ENCODE measurements at places on chromosomes 3 and 15. TPM values are rescaled to one million over a fixed set of nuclear protein-coding genes. Genes with fewer than 3 reads are reported as not detected.

The SPATA12 gene
- not detected for total RNA-seq

The C3orf38 gene
- total RNA-seq, result 37.9 TPM

The SNTN gene
- total RNA-seq, result not detected

The SOX14 gene
- total RNA-seq, result 0.11 TPM

- no peaks in the 10 kb centered on the region for H3K27me3 ChIP-seq
- H3K36me3 ChIP-seq, result no peaks in the 10 kb centered on the region
- no peaks in the 10 kb centered on the region for H3K4me1 ChIP-seq
- H3K27ac ChIP-seq, result no peak overlapping the region
- no peak overlapping the region for H3K4me3 ChIP-seq
- DNase-seq, result no peak
Measured at GRCh38 chr3:101972430-101973162, 123.3 kb downstream of the NFKBIZ start.

GRCh38 chr15:50577492-50577891 is 31.0 kb upstream of the USP50 start:
- H3K4me3 ChIP-seq, result no peak overlapping the region
- DNase-seq, result no peak
- H3K27me3 ChIP-seq, result no peaks in the 10 kb centered on the region

GRCh38 chr3:68059628-68060152 is 405.3 kb upstream of the SUCLG2 start:
- H3K27ac ChIP-seq, result no peak overlapping the region
- no peak for DNase-seq
- H3K36me3 ChIP-seq, result no peaks in the 10 kb centered on the region
- no peak overlapping the region for H3K4me3 ChIP-seq
- no peaks in the 10 kb centered on the region for H3K27me3 ChIP-seq
- no peaks in the 10 kb centered on the region for H3K4me1 ChIP-seq

- H3K4me1 ChIP-seq, result no peaks in the 10 kb centered on the region
- H3K27ac ChIP-seq, result no peak overlapping the region
- no peak for DNase-seq
- H3K27me3 ChIP-seq, result no peaks in the 10 kb centered on the region
- no peak overlapping the region for H3K4me3 ChIP-seq
- H3K36me3 ChIP-seq, result no peaks in the 10 kb centered on the region
Measured at GRCh38 chr3:16687221-16687620, 82.0 kb upstream of the DAZL start.

DNA sequence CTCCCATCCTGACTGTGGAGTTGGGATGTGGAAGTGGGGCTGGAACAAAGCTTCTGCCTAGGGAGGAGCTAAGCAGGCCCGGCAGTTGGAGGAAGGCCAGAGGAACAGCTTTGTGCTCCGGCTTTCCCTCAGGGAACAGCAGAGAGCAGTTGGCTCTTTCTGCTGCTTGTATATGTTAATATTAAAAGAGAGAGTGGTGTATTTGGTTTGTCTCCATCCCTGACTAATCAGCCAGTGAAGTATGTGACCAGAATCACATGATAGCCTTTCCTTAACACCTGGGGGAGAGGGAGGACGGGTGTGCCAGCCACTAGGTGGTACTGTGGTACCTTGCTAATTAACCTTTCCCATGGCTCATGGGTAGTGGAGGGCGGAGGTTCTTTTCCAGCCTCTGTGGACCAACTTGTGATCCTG is 10.0 kb downstream of the EIF2B5 start:
- peak; percentile 86 for DNase-seq
- H3K27me3 ChIP-seq, result no peaks in the 10 kb centered on the region
- H3K27ac ChIP-seq, result no peak overlapping the region
- H3K4me1 ChIP-seq, result no peaks in the 10 kb centered on the region
- peaks cover 54% of the 10 kb centered on the region for H3K36me3 ChIP-seq
- H3K4me3 ChIP-seq, result no peak overlapping the region

- H3K27ac ChIP-seq, result no peak overlapping the region
- DNase-seq, result no peak
- no peak overlapping the region for H3K4me3 ChIP-seq
- H3K4me1 ChIP-seq, result no peaks in the 10 kb centered on the region
- H3K36me3 ChIP-seq, result no peaks in the 10 kb centered on the region
- peaks cover 53% of the 10 kb centered on the region for H3K27me3 ChIP-seq
Measured at GRCh38 chr3:74611206-74611605, 3.3 kb downstream of the CNTN3 start.

GRCh38 chr3:49912881-49913281 is 9.2 kb upstream of the MST1R start:
- no peak overlapping the region for H3K27ac ChIP-seq
- no peak overlapping the region for H3K4me3 ChIP-seq
- H3K4me1 ChIP-seq, result peaks cover 20% of the 10 kb centered on the region
- DNase-seq, result no peak

DNA sequence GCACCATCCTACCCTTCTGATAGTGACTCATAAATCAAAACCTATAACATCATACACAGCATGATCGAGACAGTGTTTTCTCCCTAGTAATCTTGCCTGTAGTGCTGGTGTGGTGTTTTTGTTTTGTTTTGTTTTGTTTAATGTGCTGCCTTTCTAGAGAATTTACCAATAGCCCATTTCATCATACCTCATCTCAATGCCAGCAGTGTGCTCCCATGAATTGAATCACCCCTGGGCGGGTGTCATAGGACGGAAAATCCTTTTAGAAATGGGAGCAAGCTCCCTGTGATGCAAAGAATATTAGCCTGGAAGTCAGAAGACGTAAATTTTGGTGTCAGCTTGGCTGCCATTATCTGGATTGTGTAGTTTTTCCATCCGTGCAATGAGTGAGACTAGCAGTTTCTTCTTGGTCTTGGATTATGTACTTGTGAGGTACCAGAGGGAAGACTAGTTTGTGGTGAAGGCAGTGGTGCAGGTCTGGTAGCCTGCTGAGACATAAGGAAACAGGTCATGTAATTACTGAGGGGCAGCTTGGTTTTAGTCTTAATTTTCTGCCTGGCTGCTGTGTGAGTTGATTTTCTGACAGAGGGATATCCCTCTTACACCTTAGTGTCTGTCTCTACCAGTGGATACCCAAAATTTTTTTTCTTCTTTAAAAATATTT is 29.9 kb downstream of the IGSF10 start:
- H3K27me3 ChIP-seq, result no peaks in the 10 kb centered on the region
- H3K4me1 ChIP-seq, result no peaks in the 10 kb centered on the region
- no peaks in the 10 kb centered on the region for H3K36me3 ChIP-seq
- H3K27ac ChIP-seq, result no peak overlapping the region
- no peak overlapping the region for H3K4me3 ChIP-seq

- peaks cover 6% of the 10 kb centered on the region for H3K4me1 ChIP-seq
- DNase-seq, result no peak
Measured at GRCh38 chr15:93312891-93313486, 224.0 kb upstream of the RGMA start.

GRCh38 chr15:38196076-38196475 is 56.6 kb upstream of the SPRED1 start:
- DNase-seq, result no peak
- no peak overlapping the region for H3K27ac ChIP-seq
- no peaks in the 10 kb centered on the region for H3K36me3 ChIP-seq
- H3K4me1 ChIP-seq, result peaks cover 2% of the 10 kb centered on the region

DNA sequence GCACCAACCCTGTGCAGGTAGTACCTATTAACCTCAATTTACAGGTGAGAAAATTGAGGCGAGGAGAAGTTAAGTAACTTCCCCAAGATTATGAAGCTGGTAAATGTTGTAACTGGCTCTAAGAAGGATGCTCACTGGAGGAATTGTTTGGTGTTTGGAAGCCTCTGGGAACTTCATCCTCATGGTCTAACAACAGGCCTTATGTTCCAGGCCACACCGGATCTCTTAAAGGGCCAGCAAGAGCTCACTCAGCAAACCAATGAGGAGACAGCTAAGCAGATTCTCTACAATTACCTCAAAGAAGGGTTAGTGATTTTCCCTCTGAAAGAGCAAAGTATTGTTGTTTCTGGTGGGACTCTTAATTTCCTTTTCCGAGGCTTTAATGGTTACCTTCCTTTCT is 63.9 kb downstream of the CGNL1 start:
- no peak overlapping the region for H3K4me3 ChIP-seq
- H3K4me1 ChIP-seq, result peaks cover 17% of the 10 kb centered on the region
- H3K27ac ChIP-seq, result no peak overlapping the region
- DNase-seq, result no peak
- H3K27me3 ChIP-seq, result no peaks in the 10 kb centered on the region

DNA sequence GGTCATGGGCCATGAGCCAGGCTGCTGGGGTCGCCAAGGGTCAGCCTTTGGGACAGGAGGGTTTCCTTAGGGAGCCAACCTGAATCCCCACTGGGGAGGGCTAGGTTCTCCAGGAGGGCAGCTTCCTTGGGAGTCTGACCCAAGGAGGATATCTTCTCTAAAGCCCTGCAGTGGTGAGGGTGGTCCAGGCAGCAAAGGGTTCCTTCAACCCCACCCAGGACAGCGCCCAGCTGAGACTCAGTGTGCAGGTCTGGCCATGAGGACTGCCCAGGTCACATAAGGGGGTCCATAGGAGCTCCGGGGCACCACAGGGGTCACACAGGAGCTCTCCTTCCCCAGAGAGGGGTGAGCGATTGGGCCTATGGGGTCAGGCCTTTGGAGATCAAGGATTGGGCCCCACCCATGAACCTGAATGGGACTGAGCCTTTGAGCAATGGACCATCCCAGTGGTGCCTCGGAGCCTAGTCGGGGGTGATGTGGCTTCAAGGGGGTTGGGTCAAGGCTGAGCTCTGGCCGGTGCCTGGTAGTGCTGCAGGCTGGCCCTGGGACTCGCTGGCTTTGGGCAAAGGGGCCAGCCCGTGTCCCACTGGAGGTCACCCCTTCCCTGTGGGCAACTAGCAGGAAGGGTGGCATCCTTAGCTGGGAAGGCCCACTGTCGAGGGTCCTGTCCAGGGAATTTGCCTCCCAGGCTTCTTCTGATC is 216.5 kb downstream of the SNRPN start:
- no peak overlapping the region for H3K4me3 ChIP-seq
- no peak overlapping the region for H3K27ac ChIP-seq
- H3K36me3 ChIP-seq, result no peaks in the 10 kb centered on the region
- peak; percentile 14 for DNase-seq

DNA sequence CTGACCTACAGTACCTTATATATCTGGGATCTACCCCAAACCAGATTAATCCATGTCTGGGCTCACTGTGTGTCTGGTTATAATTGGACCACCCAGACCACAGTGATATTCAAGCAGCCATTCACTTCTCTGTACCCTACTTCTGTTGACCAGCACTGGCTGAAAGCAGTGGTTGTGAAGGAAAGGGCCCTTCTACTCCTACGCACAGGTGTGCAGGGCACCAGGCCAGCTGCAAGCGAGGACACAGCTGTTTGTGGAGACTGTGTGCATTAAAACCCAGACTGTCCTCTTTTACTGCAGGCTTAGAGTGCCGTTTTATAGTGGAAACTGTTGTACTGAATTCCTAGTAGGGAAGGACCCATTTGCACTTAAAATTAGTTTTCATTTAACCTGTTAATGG is 29.5 kb downstream of the CTDSPL start:
- peaks cover 4% of the 10 kb centered on the region for H3K27me3 ChIP-seq
- H3K4me3 ChIP-seq, result no peak overlapping the region
- no peaks in the 10 kb centered on the region for H3K4me1 ChIP-seq
- H3K27ac ChIP-seq, result no peak overlapping the region
- no peaks in the 10 kb centered on the region for H3K36me3 ChIP-seq

- no peak for DNase-seq
- H3K4me1 ChIP-seq, result peaks cover 4% of the 10 kb centered on the region
- peaks cover 4% of the 10 kb centered on the region for H3K27me3 ChIP-seq
- no peaks in the 10 kb centered on the region for H3K36me3 ChIP-seq
Measured at GRCh38 chr3:112633191-112633590, 7.8 kb downstream of the CCDC80 start.

DNA sequence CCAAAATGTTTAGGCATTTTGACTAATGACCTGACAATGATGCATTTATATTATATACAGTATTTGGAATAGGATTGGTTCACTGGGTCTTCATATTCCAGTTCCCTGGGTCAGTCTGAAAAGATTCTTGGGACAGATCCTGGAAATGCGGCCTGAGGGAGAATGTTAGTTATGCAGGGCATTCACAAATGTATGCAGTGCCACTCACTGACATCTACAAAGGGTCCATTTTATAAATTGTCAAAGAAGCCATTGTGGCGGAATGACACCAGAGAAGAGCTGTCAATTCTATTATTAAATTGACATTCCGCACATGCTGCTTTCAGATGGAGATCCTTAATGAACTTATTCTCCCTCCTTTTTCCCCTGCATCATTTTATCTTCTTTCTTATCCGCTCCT is 176.6 kb downstream of the VGLL3 start:
- H3K27ac ChIP-seq, result peak overlapping the region; percentile 88
- H3K4me3 ChIP-seq, result no peak overlapping the region
- no peaks in the 10 kb centered on the region for H3K27me3 ChIP-seq
- DNase-seq, result no peak
- H3K4me1 ChIP-seq, result no peaks in the 10 kb centered on the region

DNA sequence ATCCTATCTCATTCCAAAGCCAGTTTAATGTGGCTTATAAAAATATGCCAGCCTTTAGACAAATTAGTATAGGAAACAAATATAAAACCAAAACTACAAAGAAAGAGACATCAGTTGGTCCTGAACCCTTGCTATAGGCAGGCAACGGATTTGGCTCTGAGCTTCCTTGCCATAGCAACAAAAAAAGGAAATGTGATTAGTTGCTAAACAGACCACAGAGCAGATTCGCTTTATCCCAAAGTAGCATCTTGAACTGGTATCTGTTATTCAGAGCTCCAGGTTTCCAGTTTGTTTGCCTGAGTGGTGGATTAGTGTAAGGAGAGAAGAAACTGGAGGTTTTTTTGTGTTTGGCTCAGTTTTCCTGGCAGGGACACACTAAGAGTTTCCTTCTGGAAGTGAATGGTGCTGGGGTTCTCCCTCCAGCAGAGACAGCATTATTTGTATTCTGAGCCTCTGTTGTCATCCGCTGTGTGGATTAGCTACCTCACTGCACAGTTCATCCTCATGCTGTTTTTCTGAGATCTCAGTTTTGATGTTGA is 44.1 kb downstream of the CHST2 start:
- H3K36me3 ChIP-seq, result no peaks in the 10 kb centered on the region
- no peaks in the 10 kb centered on the region for H3K4me1 ChIP-seq
- no peak overlapping the region for H3K4me3 ChIP-seq
- H3K27ac ChIP-seq, result no peak overlapping the region
- H3K27me3 ChIP-seq, result no peaks in the 10 kb centered on the region

- no peaks in the 10 kb centered on the region for H3K4me1 ChIP-seq
- no peaks in the 10 kb centered on the region for H3K27me3 ChIP-seq
- H3K36me3 ChIP-seq, result no peaks in the 10 kb centered on the region
Measured at GRCh38 chr3:49898991-49899390, 4.7 kb downstream of the MST1R start.

DNA sequence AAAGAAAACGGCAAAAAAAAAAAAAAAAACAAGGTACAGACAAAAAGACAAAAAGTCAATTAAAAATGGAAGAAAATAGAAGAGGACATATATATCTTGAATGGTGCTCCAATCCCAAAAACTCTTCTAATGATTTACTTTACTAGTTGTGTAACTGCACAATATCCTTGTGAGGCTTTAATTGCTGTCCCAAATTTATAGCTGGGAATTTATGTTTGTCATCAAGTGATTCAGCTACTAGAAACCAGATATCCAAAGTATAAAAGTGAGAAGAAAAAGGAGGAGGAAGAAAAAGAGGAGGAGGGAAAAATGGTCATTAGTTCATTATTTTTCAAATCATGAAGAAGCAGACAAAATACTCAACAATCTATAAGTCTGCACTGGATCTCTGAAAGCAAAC is 150.8 kb upstream of the ARPP21 start:
- DNase-seq, result no peak
- no peaks in the 10 kb centered on the region for H3K36me3 ChIP-seq
- H3K27me3 ChIP-seq, result no peaks in the 10 kb centered on the region
- H3K4me1 ChIP-seq, result no peaks in the 10 kb centered on the region

Measured in endodermal cell (in vitro differentiated cells).